ENCODE measurements at places on chromosomes 7 and 10. TPM values are rescaled to one million over a fixed set of nuclear protein-coding genes. Genes with fewer than 3 reads are reported as not detected.
A peak's percentile ranks its signal among the peaks of the same experiment; 100 is the strongest.

The TRA2A gene
- 112 TPM for total RNA-seq

The WNT2 gene
- not detected for total RNA-seq

The AMPH gene
- not detected for total RNA-seq

The FAM241B gene
- total RNA-seq, result 13.0 TPM

The GTF2IRD1 gene
- total RNA-seq, result 44.0 TPM

The HPSE2 gene
- total RNA-seq, result not detected

The NPFFR1 gene
- 0.05 TPM for total RNA-seq

- DNase-seq, result no peak
Observed at GRCh38 chr7:96998333-96998732, 7.0 kb upstream of the DLX6 start.

DNA sequence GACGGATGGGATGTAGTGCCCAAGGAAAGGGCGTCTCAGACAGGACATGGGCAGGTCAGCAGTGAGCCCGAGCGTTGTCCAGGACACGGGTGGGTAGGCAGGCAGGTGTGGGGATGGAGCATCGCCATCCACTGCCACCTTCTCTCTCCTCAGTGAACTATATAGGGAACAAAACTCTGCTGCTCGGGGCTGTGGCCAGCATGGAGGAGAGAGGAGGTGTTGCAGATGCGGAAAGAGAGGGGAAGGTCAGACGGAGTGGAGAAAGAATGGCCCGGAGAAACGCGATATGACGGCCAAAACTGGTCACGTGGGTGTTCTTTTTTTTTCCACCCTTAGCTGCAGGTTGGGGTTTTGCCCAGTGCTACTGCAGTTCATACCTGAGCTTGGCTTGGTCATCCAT is 71.2 kb downstream of the GRID1 start:
- DNase-seq, result no peak

- no peak for DNase-seq
Observed at GRCh38 chr10:110553905-110554304, 13.6 kb upstream of the SMC3 start.

DNA sequence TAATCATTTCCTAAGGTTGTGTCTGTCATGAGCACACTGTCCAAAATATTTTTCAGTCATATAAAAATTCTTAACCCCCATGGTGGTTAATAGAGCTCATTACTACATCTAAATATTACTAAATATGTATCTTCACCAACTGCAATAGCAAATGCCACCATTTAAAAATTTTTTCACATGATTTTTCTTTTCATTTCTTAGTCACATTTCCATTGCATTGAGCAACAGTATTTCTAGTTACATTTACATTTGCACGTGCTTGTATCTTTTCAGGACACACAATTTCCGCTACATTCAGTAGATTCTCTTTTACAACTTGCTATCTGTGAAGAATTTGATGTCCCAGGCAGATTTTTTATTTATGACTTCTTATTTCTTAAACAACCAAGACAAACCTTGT is 5.2 kb upstream of the TAS2R40 start:
- no peak for DNase-seq

DNA sequence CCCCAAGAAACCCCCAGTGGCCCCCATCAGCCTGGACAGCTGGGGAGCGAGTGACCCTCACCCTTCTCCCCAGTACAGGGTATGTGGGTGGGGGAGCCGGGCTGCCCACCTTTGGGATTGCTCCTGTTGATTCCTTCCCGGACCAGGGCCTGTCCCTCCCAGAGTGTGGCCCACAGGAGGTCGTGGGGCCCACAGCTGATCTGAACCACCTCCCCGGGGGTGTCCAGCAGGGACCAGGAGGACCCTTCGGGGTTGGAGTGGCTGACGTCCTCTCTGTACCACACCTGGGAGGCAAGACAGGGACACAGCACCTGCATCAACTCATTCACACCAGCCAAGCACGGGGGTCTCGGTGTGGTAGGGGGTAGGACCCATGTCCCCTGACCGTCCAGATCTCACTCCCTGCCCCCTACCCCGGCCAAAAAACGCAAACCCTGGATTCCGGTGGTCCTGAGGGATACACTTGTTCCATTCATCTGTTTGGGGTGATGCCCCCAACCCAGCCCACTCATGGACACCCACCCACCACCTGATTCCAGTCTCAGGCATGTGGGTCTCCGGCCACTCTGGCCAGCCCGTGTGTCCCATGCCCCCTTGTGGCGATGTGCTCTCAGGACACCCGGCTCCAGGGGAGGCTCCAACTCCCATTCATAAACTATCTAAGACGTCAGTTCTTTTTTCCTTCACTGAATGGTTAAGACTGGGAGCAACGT is 10.9 kb downstream of the TECPR1 start:
- no peak for DNase-seq

DNA sequence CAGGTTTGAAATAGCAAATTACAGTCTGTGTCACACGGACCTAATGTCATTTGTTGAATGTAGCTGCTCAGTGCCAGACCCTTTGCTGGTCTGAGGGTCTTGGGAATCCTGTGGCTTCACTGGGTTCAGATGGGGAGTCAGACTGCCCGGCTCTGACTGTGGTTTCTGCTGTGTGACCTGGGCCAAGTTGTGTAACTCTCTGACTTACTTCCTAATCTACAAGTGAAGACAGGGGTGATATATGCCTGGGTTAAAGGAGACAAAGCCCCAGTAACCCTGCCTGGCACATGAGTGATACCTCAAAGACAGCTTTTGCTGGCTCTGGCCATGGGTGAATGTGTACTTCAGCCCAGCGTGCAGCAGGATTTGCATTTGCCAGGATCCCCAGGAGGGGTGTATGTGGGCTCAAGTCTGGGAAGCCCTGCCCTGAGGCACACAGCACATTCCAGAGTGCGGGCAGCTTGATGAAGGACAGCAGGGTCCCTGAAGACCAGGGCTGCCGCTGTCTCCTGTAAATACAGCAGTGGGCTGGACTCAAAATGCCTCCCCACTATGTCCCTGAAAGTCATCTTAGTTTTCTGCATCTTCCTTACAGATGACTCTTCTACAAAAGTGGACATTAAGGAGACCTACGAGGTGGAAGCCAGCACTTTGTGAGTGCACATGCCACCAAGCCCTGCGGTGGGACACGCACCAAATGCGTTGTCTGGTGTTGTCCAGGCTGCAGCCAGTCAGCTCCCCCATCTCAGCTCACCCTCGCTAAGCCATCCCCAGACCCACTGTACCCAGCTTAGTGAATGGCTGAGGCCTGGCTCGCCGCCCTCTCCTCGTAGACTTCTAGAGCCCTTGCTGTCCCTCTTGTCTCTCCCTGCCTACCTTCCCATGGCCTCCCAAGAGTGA is 16.4 kb downstream of the NACAD start:
- DNase-seq, result no peak

GRCh38 chr7:109094-109493 is 83.3 kb upstream of the FAM20C start:
- no peak for DNase-seq

- no peak for DNase-seq
Observed at GRCh38 chr10:112805254-112805590, 144.8 kb upstream of the TCF7L2 start.

DNA sequence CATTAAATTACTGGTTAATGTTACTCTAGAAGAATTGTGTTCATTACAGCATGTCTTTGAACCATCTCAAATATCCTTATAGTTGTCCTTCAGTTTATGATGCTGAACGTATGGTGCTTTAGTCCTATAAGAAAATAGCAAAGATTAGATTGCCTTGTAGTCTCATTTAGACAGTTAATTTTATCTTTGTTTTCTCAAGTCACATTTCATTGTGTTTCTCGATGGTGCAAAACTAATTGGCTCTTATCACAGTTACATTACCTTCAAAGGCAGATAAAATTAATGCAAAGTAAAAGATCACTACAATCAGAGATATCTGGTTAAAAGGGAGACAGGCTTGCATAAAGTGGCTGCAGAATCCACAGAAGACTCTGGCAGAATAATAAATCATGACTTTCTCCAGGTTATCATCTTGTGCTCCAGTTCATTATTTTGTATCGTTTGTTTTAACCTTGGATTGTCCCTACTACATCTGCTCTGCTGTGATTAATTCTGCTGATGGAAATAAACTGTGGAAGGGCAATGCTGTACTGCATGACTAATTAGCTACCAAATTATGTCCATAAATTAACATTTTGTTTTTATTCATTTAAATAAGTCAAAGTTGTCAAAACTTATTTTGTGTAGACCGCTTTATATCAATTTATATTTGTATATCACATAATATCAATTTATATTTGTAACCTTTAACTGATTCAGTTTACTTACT is 24.2 kb downstream of the PRPS1L1 start:
- DNase-seq, result no peak

DNA sequence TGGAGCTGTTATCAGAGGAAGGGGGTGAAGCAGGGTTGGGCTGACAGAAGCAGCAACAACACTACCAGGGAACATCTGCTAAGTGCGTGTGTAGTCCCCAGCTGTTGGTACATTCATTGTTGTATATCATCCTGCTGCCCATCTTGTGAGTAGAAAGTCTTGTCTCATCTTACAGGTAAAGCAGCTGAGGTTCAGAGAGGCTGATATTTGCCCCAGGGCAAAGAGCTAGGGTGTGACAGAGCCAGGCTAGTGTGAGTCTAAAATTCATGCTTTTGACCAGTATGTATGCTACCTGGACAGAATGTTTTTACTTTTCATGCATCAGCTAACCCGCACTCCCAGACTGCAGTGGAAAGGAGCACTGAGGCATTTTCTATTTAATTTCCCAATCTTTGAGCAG is 221.6 kb downstream of the STK31 start:
- DNase-seq, result no peak

DNA sequence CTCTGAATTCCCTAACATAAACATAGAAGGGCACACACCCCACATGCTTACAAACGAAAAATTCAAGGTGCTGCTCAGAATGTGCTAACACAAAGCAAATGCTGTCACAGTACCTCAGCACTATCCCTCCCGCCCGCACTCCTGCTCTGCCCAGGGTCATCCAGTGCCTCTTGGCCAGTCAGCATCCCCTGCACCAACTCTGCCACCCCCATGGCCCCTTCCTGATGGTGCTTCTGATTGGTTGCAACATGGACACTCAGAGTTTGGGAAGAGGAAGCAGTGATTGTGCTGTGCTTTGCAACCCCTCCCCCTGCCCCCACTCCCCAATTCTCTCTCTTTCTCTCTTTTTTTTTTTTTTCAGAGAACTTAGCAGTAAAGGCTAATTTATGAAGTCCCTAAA is 13.8 kb upstream of the LEP start:
- DNase-seq, result no peak

DNA sequence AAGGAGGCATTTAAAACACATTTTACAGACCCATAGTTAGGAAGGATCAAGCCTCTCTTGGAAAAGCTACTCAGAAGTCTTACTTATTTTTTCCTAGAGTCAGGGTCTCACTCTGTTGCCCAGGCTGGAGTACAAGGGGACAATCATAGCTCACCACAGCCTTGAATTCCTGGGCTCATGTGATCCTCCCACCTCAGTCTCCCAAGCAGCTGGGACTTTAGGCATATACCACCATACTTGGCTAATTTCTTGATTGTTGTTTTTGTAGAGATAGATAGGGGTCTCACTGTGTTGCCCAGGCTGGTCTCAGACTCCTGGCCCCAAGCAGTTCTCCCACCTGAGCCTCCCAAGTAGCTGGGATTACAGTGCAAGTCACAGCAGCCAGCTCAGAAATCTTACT is 354.7 kb upstream of the GALNT17 start:
- DNase-seq, result no peak

DNA sequence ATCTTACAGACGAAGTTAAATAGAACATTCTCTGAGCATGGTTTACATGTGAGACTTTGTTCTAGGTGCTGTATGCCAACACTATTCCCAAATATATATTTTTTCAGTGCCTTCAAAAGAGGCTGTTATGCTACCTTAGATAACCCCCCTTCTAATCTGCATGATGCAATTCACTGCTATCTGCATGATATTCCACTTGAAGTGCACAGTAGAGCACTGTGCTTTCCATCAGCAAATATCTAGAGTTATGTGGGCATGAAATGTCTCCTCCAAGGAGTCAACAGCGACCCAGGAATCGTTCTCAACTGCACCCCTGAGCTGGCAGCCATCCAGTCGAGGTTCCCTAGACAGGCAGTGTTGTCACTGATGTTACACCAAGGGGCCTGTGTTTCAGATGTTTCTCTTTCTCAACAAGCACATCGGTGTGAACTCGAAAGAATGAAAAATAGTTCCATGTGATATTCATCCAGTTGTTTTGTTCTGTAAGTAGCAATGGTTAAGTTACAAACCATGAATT is 88.3 kb downstream of the PDE1C start:
- no peak for DNase-seq

DNA sequence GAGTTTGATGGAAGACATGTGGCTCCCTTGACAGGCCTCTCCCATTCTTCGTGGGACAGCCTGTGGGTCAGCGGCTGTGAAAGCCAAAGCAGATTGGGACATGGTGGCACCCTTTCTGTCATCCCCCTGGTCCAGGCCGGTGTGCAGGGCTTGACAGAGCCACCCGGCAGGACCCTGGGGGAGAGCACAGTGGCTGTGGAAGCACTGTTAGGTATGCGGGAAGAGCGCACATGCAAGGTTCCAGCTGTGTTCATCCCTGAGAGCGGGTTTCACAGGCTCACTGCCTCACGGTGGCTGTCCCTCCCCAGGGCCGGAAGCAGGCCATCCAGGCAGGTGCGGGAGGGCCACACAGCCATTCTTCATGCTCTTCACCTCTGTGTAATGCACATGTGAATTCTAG is 29.8 kb downstream of the SHH start:
- DNase-seq, result no peak

GRCh38 chr7:6621195-6622133 is 6.1 kb downstream of the ZNF853 start:
- no peak for DNase-seq

DNA sequence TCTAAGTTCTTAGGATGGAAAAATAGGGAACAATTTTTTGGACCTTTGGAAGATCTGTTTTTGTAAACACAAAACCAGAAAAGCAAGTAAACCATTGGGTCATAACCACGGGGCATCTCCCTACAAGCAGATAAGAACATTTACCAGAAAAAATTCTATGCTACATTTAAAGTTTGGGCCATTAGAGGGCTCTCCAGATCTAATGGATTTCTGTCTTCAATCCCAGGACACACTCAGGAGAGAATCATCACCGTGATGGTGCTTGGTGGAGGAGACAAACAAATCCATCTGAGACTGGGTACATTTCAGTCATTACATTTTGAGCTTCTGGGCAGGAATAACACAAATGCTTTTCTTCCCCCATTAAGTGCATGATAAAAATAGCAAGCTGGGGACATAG is 178.4 kb upstream of the TARP start:
- no peak for DNase-seq

DNA sequence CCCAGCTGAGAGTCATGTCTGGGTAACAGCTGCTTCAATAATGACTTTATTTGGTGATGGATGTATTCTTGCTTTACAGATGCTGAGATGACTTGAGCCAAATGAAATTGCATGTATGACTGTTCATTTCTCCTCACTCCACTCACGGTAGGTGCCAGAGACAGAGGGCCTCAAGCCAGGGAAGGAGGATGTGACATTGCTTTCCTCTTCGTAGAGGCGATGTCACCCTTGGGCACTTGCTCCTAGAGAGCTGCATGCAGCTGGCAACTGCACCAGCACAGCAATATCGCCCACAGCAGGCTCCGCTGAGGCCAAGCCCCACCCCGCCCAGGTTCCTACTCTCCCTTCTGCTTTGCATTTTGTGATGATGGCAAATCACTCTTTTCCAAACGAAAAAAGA is 116.6 kb upstream of the AOAH start:
- DNase-seq, result peak; percentile 4

Data from PC-9 (cell line).